ENCODE measurements at places on chromosomes 2 and 18.

GRCh38 chr2:173775440-173775839, 189.7 kb downstream of the SP3 start:
- DNase-seq = no peak

DNA sequence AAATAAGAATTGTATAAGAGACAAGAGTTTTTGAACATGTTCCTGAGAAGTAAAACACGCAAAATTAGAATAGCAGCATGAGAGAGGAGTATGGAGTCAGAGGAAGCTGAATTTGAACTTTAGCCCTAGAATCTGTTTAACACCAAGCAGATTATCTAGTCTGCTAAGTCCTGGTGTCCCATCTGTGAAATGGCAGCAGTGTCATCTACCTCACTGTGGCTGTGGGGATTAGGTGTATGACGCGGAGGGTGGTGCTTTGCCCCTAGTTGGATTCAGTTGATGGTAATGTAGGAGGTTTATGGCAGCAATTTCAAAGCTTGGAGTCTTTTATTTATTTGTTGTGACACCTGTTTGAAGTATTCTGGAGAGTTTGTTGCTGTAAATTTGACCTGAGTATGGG, 79.2 kb downstream of the ZNF532 start:
- DNase-seq = no peak

DNA sequence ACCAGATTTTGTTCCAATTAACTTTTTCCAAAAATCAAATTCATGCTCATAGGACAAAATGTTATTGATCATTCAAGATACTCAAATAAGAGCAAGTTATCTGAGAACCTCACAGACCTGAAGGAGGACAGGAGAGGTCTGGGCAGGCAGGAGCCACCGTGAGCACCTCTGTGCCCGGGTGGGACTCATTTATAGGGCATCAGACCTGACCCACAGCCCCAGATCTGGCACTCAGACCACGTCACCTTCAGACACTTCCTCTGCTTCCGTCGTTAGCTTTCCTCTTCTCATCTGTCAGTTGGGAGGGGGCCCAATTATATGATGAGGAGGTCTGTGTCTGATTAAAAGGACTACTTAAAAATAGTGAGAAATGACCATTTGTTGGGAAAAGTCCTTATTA, 169.4 kb downstream of the EIPR1 start:
- no peak for DNase-seq

DNA sequence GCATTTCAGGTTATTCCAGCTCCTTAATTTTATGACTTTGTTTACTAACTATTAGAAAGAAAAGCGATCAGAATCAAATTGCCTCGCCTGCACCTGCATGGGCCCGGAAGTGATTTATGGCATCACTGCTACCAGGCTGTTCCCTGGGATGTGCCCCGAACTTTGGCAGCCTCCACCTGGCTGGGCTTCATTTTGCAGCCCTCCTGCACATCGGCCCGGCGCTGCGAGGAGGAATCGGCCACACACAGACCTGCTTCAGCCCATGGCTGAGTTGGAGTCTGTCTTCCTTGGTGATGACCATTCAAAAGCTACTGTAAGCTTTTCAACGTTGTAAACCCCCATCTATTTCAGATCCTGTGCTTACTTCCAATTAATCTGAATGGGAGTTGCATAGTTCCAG, 638.0 kb downstream of the RNF144A start:
- no peak for DNase-seq

GRCh38 chr2:71536226-71536671, 82.9 kb downstream of the DYSF start:
- DNase-seq = no peak

DNA sequence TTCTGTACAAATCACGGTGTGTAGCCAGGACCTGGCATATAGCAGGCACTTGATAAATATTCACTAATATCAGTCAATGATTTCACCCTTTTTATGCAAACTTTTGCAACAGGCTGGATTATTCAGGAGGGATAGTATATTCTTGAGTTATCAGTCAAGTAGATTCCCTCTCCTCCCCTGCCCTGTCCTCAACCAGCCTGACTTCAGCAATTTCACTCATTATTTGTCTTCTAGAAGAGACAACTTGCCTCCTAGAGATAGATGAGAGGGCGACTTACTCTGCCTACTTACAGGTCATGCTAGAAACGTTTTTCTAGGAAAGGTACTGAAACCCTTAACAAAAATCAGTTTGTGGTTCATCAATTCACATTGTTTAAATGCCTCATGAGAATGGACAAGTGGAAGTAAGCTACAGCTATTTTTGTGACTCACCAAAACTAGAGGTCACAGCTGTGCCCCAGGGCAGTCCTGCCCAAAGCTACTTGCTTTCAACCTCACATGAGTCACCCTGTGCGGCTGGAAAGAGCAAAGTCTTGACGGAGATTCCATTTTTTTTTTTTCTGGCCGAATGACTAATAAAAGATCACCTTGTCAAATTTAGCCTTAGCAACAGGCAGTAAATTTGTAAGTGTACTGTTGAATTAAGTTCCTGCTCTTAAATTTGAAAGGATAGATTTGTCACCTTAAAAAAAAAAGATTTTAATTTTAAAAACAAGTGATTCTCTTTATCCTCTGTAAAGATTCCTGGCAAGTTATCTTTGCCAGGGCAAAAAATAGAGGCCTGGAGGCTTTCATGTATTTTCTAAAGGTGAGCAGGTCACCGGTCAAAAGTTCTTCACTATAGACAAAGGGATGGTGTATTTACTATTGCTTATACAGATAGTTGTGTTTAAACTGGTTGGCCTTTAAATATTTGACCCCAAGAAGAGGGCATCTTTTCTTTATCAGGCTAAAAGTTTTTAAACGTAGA, 109.0 kb upstream of the SLC35G4 start:
- no peak for DNase-seq

- DNase-seq = no peak
Measured at GRCh38 chr2:114550364-114550763, 107.9 kb downstream of the DPP10 start.

- no peak for DNase-seq
Measured at GRCh38 chr2:160910681-160911080, 249.5 kb upstream of the TANK start.

GRCh38 chr18:36627637-36628036, 201.2 kb downstream of the TPGS2 start:
- DNase-seq = no peak

GRCh38 chr2:100327742-100328141, 5.4 kb upstream of the LONRF2 start:
- DNase-seq = no peak

Data from T-helper 2 cell treated with Interferon-gamma antibody and Interleukin-4, amounts not matched to agents 5 μg/mL and 100 μg/mL, for 36 hours (primary cell).